Epithelial cell of prostate (primary cell): ENCODE measurements at places on chromosomes 6 and 20.
A peak's percentile ranks its signal among the peaks of the same experiment; 100 is the strongest.

DNA sequence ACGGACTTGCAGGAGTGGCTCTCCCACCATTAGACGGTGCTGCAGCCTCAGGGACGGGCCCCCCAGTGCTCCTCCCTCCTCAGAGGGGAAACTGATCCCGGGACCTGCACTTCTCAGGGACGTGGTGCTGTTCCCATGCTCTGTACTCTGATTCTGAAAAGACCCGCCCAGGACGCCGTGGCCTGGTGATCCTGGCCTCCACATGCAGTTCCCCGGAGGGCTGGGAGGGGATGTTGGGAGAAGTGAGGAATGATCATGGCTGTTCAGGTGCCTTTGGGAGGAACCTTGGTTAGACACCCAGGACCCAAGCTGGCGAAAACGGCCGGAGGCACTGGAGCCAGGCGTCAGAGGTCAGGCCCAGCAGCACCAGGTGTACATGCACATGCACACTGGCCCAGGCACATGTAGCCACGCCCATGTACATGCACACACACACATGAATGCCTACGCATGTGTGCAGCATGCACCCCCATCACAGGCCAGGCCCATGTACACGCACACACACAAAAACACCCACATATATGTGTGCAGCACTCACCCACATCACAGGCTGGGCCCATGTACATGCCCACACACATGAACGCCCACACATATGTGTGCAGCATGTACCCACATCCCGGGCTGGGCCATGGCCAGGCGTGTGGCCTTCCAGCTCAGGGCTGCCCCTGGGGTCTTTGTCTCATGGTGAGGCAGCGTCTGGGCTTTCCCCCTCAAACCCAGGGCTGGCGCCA lies 52.6 kb upstream of the DACT2 start:
- no peak for DNase-seq

DNA sequence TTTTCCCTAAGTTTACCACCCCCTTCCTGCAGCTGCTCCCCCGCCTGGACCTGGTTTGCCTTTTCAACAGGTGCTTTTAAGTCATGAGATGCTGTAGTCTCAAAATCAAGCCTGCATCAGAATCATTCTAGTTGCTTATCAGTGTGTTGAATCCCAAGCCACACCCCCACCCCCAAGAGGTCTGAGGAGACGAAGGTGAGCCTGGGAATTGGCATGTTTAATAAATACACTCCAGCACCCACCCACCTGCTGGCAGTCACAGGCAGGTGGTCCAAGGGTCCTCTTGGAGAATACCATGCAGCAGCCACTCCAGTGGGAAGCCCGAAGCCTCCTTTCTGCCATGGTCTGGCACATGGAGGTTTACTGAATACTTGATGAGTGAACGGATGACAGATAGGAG lies 1.1 kb upstream of the ADIG start:
- DNase-seq: no peak

- DNase-seq: peak; percentile 73
These were observed 95.2 kb downstream of the JAG1 start for GRCh38 chr20:10578607-10579006.

DNA sequence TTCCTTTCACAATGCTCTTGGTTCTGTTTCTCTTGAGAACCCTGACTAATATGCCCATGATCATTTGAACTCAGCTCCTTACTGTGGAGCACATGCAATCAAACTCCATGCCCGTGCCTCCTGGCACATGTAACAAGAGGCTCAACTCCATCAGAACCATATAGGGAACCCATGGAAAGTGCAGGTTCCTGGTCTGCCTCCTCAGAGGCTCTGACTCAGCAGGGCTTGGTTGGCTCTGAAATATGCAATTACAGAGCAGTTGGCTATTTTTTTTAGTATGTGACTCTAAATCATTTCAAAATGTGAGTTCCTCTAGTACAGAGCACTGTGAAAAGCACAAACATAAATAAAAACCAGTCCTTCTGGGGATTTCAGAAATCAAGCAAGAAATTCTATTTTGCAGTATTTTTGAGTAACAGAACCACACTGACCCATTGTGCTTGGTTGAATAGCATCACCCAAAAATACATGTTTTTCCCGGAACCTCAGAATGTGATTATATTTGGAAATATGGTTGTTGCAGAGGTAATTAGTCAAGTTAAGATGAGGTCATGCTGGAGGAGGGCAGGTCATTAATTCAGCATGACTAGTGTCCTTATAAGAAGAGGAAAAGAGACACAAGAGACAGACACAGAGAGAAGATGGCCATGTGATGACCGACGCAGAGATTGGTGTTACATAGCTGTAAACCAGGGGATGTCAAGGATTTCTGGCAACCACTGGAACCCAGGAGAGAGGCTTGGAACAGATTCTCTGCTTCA lies 13.2 kb upstream of the MAP3K4 start:
- DNase-seq: no peak

GRCh38 chr6:42340511-42340910 lies 111.2 kb downstream of the TRERF1 start:
- no peak for DNase-seq

DNA sequence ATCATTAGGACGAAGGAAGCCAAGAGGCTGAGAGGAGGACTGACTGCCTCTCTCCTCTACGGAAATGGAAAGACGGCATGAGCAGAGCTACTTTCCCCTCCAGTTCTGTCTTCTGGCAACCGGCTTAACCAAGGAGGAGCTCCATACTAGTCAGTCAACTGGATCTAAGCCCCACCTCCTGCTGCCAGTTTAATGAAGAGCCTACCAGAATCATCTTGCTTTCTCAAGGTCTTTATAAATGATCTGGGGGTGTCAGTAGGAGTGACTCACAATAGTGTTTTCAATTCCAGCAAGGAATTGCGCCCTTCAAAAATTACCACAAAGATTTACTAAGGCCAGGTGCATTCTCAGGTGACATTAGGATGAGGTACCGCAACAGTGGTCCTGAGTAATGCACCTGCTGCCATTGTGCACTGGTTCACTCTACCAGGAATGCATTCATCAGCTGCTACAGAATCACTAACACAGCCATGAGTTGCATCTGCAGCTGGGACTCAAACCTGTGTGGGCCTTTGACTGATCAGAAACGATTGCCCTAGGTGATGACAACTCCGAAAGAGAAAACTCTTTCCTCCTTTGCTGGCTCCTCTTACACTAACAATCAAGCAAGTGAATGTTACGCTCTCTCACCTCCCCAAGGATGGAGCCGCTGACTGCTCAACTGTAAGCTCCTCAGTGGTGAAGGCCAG lies 2.8 kb downstream of the UQCC2 start:
- no peak for DNase-seq
